Endothelial cell of umbilical vein (primary cell): ENCODE measurements at places on chromosomes 12 and 14.
A peak's percentile ranks its signal among the peaks of the same experiment; 100 is the strongest.

DNA sequence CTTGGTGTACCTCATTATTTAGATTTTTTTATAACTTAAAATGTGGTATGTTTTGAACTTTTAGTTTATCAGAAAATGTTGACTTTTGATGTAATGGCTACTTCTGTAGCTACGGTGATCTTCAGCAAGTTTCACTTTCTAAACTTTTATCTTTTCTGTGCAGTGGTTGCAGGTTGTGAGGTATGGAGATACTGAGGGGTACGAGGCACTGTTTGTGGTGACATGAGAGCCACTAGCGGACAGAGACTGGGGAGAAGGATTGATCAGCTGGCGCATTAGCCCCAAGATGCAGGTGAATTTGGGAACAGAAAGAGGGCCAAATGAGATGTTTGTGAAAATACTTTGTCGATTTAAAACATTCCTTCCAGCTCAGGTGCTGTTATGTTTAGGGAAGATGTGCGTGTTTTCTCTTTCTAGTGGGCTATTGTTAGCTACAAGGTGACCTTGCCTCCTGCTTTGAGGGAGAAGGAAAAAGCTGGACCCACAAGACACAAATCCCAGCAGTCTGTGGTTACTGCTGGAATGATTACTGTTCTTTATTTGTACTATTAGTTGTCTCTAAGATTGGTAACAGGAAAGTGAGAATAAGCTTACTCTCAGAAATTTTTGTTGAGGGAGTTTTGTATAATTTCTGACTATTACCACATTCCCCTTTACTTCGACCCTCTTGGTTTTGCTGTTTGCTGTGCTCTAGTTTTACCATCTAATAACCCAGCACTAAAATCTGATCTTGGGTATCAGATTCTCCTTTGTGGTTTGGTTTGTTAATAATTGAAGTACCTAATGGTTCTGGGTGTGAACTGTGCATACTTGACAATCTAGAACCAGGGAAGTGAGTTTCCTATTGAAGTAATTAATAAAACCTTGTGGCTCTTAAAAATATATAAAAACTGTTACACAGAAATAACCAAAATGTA, 61.7 kb downstream of the FBXO34 start:
- DNase-seq = no peak

DNA sequence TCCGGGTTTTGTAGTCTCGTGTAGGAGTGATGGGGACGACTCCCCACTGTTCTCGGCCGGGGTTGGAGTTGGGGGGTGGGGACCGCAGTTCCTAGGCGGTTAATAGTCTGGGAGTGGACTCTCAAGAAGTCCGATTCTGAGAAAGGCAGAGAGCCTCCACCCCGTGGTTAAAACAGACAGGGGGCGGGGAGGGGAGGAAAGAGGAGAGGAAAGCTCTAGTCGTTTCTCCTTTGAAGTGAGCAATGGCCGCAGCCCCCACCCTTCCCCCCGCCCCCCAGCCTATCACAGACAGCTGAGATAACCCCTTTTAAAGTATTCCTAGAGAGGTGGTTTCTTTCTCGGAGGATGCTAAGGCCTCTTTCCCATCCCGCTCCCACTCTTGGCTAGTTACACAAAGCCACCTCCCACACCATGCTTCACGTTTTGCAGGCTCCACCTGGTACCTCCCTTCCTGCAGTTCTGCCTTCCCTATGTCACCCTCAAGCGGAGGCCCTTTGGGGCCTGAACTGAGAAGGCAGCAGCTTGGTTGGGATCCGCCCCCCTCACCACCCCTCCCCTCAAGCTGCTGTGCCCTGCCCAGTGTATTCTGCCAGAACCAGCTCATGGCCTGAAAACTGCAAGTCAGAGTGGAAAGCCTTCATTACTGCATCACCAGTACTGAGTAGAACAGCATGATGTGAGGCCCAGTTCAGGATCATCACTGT, 853 bp downstream of the USP5 start:
- peak; percentile 61 for DNase-seq

- no peak for DNase-seq
Measured at GRCh38 chr12:114555451-114555850, 128.5 kb downstream of the TBX3 start.

- DNase-seq = no peak
Measured at GRCh38 chr12:126067626-126068329, 1002.5 kb downstream of the AACS start.

- DNase-seq = no peak
Measured at GRCh38 chr14:29220566-29220965, 454.0 kb downstream of the FOXG1 start.

- DNase-seq = no peak
Measured at GRCh38 chr14:62381311-62382070, 619.3 kb downstream of the SNAPC1 start.

DNA sequence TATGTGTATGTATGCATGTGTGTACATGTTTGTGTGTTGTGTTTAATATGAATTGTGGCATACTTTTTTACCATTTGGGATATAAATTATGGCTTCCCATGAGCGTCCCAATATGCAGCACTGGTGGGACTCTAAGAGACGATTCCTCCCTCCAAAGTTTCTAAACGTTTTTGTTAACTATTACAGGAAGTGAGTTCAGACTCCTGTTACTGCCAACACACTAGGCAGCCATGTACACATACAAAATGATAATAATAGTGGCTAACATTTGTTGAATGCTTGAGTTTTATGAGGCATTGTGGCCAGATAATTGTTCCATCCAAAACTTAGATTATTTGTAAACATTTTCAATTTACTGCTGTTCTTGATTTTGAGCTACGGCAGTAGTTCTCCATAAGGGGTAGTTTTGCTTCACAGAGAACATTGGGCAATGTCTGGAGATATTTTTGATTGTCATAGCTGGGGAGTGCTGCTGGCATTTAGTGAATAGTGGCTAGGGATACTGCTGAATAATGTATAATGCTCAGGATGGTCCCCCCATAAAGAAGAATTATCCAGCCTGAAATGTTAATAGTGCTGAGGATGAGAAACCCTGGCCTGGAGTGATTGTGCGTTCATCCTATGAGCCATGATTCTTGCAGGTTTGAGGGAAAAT, 45.1 kb downstream of the ARID2 start:
- DNase-seq = no peak

DNA sequence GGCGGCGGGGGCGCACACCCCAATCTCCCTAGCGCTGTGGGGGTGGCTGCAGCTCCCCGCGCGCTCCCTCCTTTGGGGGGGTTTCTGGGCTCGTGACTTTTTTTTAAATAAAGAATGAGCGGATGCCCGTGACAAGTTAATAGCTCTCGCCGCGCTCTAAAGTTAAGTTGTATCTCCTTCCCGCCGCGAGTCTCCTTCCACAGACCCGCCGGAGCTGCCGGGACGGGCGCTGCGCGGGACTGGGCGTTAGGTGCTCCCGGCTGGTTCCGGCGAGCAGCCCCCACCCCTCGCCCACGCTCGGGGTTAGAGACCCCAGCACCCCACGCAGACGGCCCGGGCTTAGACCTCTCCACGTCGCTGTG, 82.6 kb upstream of the HMGA2 start:
- DNase-seq = peak; percentile 46

DNA sequence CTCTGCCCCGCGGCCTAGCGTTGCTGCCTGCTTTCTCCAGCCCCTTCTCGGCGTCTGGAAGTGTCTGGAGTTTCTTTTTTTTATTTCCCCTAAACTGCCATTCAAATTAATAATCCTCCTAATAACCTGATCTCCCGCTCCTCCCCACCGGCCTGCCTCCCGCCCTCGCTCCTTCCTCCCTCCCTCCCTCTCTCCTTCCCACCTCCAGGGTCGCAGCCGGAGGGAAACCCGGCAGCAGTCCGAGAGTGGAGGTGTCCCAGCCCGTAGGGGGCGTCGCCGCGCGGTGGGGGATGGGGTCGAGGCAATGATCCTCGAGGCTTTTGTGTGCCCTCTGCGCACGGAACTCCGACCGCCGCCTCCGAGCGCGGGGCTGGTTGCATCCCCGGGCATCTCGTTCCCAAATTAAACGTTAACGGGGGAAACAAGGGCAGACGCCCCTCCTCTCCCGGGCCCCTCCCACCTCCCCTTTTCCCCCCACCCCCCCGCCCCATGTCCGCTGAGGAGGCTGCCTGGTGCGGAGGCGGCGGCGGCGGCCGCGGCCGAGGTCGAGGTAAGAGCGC, 1.0 kb upstream of the SOCS2 start:
- peak; percentile 59 for DNase-seq

- DNase-seq = no peak
Measured at GRCh38 chr12:50676756-50677155, 87.1 kb upstream of the ATF1 start.

- DNase-seq = peak; percentile 7
Measured at GRCh38 chr14:80390906-80391305, 179.6 kb upstream of the DIO2 start.

DNA sequence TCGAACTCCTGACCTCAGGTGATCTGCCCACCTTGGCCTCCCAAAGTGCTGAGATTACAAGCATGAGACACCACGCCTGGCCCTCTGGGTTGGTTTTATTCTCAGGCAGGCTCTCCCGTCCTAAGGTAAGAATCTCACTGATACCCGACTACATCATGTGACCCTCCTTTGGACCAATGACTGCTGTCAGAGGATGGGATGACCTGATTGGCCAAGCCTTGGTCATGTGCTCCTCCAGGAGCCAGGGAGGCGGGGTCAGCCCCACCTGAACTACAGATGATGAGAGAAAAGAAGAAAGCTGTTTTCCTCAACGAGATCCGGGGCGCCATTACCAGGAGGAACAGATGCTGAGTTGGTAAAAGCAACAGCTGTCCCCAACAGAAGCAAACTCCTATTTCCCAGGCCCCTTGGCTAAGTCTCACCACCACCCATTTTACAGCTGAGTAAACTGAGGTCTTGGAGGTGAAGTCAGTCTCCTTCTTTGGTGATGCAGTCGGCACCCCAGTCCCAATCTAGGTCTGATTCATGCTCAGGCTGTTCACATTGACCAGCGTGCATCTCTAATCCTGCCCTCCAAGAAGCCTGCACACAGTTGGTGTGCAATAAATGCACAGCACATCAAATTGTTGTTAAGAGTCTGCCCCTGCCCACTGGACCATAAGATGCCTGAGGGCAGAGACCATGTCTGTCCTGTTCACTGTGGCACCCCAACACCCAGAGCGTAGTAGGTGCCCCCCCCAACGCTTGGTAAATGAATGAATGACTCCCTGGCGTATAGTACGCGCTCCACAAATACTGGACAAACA, 118.8 kb downstream of the SCARB1 start:
- DNase-seq = no peak

DNA sequence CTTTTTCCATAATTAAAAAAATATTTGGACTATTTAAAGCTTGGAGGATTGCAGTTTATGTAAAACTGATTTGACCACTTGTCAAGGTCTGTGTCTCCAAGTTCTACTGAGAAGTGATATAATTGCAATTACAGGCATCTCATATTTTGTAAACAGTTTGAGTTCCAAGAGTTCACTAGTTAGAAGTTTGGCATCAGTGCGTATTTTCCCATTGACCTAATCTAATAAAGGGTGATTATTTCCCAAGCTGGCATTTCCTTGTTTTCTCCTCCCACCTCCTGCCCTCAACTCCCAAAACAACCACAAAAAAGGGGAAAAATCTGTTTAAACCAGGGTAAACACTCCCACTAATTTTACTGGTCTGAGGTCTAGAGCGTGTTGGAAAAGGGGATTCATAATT, 3.0 kb upstream of the MYF6 start:
- DNase-seq = peak; percentile 48

GRCh38 chr14:23125933-23126524, 7.0 kb upstream of the CEBPE start:
- no peak for DNase-seq

DNA sequence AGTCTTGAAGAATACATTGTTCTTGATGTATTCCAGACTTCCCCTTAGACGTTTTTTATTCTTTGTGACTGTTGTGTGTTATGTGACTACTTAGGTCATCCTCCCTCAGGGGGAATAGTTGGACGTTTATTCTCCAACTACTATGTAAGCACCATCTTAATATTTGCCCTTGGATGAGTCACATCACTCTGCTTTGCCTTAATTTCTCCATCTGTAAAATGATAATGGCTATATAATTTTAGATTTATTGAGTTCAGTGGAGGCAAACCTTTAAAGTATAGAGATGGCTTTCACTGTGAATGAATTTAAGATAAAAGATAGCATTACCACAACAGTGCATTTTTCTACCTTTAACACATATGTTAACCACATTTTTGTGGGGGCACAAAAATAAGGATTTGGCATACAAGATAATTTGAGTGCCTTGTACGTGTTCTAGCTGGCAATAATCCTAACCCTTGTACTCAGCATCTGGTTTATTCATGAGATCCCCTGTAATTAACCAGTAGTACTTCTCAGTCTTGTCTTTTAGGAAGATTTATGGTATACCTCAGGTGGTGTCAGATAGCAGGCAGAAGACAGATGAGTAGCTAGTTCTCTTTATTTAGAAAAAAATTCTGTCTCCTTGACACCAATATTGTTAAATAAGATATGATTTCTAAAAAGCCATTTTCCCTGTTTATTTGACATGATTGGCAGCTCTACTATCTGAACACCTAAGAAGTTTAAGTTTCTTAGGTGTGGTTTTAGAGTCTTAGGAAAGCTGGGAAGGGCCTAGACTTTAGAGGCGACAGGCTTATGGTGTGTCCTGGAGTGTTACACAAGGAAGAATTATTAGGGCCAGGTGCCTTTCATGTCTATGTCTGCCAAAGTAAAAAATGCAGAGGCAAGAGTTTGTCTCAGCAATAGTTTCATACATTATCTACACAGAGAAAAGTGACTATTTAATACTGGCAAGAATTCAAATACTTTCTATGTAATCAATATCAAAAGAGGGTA, 152.3 kb downstream of the RAD51B start:
- no peak for DNase-seq

- no peak for DNase-seq
Measured at GRCh38 chr14:59360233-59360632, 104.9 kb downstream of the GPR135 start.

- DNase-seq = no peak
Measured at GRCh38 chr12:2372735-2373134, 319.9 kb downstream of the CACNA1C start.

DNA sequence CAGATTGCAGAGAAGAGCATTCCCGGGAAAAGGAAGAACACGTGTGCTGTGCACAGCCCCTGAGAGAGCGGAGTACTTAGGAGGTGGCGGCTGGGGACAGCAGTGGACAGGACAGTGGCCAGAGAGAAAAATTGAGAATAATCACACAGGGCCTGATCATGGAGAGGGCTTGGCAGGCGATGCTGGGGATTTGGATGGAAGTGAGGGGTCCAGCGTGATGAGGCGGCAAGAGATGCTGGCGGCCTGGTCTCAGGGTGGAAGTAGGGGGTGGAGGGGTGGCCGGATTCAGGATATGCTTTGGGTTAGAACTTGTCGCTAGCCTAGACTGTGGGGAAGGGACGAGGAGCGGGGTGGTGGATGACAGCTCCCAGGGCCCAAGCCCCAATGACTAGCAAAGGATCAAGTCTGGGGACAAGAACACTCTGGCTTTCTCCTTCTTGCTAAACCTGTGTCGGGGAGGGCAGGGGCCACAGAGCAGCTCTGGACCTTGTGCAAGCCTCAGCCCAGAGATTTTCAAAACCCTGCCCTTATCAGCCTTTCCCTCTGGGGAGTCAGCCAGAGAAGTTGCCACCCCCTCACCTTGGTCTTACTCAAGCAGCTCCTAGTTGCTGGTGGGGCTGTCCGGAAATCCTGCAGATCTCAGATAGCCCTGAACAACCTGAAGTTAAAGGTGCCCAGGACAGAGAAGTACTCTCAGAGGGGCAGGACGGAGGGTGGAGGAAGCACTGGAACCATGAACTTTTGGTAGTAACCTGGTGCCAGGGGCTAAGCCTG, 1.3 kb downstream of the HVCN1 start:
- DNase-seq = no peak
